Skeletal muscle cell (primary cell): ENCODE measurements at places on chromosomes 16 and 17.

DNA sequence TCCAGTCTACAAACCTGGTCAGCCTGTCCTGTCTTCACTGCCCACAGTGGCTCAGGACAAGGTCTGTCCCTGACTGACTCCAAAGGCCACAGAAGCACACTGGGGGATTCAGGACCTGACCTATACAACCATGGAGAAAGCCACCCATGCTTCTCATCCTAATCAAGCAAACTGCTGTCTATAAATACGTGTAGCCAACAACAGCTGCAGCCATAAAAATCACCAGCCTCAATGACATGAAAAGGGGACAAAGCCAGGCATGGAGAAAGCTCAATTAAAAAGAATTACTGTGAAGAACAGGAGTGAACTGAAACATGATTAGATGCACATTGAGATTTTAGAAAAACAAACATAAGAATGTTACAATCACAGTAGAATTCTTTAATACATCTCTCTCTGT, 170.1 kb downstream of the CDK5R1 start:
- no peak for DNase-seq

- no peak for DNase-seq
Observed at GRCh38 chr17:15744885-15745284, 12.8 kb downstream of the TBC1D26 start.

DNA sequence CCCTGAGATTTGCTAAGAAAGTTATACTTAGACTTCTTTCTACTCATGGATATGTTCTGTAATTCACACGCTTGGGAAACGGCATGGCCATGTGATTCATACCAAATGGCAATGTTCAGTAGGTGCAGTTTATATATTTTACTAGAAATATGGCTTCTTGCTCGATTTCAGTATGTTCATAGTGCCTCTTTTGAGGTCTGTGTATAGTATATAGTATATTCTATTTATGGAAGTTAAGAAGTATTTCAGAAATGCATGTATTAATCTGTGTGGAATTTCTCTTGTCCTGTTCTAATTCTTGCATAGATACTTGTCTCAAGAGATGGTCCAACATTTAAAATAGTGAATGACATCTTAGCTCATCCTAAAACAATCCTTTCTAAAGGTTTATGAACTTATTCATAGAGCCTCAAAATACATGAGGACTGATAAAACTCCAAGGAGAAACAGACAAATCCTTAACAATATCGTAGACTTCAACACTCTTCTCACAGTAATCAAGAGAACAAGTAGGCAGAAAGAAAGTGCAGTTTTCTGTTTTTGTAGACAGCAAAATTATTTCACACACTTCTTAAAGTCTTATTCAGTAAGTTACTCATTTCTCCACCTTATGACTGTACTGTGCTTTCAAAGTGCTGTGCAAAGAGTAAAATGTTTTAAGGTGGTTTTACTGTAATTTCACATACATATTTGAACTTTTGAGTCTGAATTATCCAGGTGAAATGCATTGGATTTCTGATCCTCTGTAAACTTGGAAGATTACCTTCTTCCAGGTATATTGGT, 11.1 kb downstream of the BPTF start:
- DNase-seq, result peak; percentile 14

DNA sequence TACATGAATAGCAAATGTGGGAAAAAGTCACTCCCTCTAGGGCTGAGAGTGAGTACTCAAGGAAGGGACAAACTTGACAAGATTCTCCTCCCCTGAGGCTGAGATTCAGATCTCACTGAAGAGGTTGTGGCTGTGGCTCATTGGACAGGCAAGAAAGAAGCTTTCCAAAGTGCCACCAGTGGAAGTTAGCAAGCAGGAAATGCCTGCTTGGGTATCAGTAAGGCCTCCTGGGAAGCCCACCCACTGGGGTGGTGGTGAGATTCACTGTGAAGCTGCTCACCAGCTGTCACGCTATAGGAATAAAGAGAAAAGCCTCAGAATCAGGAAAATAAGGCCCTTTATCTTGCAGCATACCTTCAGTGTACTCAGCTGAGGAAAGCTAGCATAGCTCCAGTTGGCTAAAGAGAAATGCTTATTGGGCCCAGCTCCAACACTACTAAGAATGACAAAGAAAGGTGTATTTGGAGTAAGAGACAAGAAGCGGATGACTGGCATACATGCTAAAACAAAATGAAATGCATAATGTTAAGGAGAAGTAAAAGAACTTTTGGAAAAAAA, 274.4 kb upstream of the TOM1L1 start:
- no peak for DNase-seq

GRCh38 chr17:64289741-64290141, 26.7 kb upstream of the TEX2 start:
- DNase-seq, result no peak

- DNase-seq, result no peak
Observed at GRCh38 chr16:65037556-65037955, 84.3 kb downstream of the CDH11 start.

GRCh38 chr16:17252701-17253100, 218.1 kb downstream of the XYLT1 start:
- DNase-seq, result no peak

GRCh38 chr17:7238420-7239090, 702 bp downstream of the PHF23 start:
- no peak for DNase-seq

GRCh38 chr16:14392960-14393359, 237.1 kb downstream of the PARN start:
- DNase-seq, result no peak

DNA sequence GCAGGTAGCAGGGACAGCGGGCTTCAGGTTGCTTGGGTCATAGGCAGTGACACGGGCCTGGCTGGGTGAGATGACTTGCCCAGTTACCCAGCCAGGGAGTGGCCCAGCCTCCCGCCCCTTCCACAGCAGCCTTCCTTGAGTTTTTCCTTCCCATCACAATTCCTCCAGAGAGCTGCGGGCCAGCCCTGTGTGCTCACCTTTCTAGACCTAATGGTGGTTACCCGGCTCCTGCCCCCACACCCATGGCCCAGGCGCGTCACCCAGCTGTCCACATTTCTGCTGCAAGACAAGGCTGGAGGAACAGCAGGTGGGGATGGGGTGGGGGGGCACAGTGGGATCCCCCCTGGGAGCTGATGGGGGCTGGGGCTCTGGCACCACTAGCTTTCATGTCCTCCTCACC, 203.2 kb downstream of the NTN1 start:
- DNase-seq, result no peak

DNA sequence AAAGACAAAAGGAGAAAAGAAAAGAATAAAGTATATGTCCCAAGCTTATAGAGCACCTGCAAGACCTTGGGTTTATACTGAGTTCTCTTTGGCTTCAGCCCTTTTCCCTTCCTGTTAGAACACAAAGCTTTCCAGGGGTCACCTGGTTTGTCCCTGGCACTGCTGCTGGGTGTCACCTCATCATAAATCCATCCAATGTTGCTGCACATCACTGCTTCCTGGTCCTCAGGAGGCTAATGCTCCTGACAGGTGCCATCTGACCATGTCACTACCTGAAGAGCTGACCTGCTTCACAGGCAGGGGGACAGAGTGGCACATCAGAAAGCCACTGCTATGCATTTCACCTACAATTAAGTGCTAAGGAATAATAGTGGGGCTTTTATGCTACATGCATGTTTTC, 164.6 kb upstream of the ELAC2 start:
- no peak for DNase-seq

GRCh38 chr17:71472809-71473789, 647.7 kb upstream of the SOX9 start:
- DNase-seq, result peak; percentile 24

DNA sequence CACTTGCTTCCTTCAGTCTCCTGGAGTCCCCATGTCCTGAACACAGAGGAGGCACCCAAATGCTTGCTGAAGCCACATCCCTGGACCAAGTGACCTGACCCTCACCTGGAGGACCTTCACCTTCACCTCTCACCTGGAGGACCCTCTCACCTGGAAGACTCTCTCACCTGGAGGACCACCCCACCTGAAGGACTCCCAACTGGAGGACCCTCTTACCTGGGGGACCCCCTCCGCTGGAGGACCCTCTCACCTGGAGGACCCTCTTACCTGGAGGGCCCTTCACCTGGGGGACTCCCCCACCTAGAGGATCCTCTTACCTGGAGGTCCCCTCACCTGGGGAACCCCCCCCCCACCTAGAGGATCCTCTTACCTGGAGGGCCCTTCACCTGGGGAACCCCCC, 573 bp upstream of the CDK10 start:
- no peak for DNase-seq

GRCh38 chr16:24850289-24850938, 4.7 kb downstream of the SLC5A11 start:
- DNase-seq, result no peak

- no peak for DNase-seq
Observed at GRCh38 chr17:50208611-50209061, 7.2 kb upstream of the COL1A1 start.
